Stimulated activated CD4-positive, alpha-beta T cell treated with anti-CD3 and anti-CD28 coated beads, Interleukin-1b, Interleukin-23, amount 100 ng/mL, for 4 hours (primary cell): ENCODE measurements at places on chromosomes 7 and 10.

GRCh38 chr10:1242975-1243374 lies 186.8 kb downstream of the WDR37 start:
- DNase-seq = no peak

GRCh38 chr10:132539894-132540293 lies 2.3 kb downstream of the INPP5A start:
- no peak for DNase-seq

- DNase-seq = no peak
These were observed 127.6 kb downstream of the OAT start for GRCh38 chr10:124291001-124291701.

DNA sequence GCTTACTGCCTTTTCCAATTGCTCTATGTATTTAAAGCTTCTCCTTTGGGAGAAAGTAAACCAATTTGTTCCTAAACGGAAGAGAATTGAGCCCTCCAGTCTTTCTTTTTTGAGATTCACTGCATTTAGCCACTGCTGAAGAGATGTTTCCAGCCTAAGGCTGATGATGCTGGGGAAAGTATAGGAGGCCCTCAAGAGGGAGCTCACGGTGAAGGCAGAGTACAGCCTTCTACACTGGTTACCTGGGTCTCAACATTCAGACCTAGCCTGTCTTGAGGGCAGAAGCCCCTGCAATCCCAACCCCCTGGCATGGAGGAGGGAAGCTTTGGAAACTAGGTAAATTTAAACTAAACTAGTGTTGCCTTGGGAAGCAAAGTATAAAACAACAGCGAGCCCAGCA lies 316.7 kb upstream of the TPK1 start:
- DNase-seq = no peak

- DNase-seq = no peak
These were observed 85.8 kb downstream of the PROSER2 start for GRCh38 chr10:11908991-11909390.

- no peak for DNase-seq
These were observed 7.5 kb upstream of the LRRN3 start for GRCh38 chr7:111083413-111083812.

DNA sequence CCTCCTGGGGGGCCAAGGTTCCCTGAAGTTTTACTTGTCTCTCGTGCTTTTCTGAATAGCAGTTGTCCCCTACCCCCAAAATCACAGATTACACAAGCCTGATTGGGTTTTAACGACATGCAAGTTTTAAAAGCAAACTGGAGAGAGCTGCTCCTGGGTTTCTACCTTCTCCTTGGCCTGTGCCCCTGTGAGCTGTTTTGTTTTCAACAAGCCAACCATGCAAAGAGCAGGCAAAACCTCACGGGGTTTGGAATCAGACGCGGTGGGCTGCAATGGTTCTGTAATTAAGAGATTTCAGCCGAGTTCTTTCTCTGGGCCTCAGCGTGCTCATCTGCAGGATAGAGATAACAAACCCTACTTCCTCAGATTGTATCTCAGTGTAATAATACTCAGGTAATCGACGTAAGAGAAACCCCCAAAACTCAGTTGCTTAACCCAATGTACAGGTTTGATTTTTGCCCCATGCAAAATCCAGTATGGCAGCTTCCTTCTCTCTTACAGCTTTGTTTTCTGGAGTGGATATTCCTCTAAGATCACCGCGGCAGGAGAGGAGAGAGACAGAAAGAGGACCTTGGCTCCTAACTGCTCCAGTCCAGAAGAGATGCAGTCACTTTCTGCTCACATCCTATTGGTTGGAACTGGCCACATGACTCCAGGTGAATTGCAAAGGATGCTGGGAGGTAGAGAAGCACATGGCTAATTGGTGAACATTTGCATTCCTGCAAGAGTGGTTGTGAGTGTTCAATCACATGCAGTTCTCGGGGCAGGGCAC lies 42.0 kb downstream of the MYL10 start:
- DNase-seq = no peak
